ENCODE measurements at places on chromosomes 13 and 19. TPM values are rescaled to one million over a fixed set of nuclear protein-coding genes. Genes with fewer than 3 reads are reported as not detected.

IFI30 gene
- total RNA-seq, result 23.3 TPM

DNA sequence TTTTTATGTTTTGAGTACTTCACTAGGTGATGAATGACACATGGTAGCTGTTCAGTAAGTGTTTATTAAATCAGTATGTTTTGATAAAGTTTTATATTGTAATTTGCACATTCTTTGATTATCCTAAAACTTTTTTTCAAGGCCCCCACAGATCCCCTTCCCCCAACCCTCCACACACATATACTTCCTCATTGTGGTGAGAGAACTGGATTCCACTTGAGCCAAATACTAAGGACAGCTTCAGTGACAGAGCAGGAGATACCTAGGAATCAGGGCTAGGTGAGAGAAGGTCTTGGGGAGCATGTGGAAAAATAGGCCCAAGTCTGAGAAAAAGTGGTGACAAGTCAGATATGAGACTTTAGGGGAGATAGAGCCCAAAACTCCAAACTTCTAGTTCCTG is 174.6 kb downstream of the TDRD3 start:
- no peak for DNase-seq

BBC3 gene
- 3.9 TPM for total RNA-seq

- DNase-seq, result peak; percentile 81
These were observed 801 bp downstream of the KCTD12 start for GRCh38 chr13:76885203-76886004.

FREM2 gene
- not detected for total RNA-seq

OSCAR gene
- 0.33 TPM for total RNA-seq

MADCAM1 gene
- 0.22 TPM for total RNA-seq

IGLON5 gene
- not detected for total RNA-seq

- DNase-seq, result no peak
These were observed 6.3 kb upstream of the GRIN3B start for GRCh38 chr19:993831-994393.

GRCh38 chr19:13064092-13064489 is 38.6 kb downstream of the LYL1 start:
- peak; percentile 68 for DNase-seq

- no peak for DNase-seq
These were observed 38.1 kb upstream of the POSTN start for GRCh38 chr13:37636701-37637100.

GRCh38 chr13:96822895-96823294 is 171.4 kb downstream of the OXGR1 start:
- DNase-seq, result no peak

NBEA gene
- total RNA-seq, result 21.0 TPM

- no peak for DNase-seq
These were observed 6.3 kb upstream of the JUNB start for GRCh38 chr19:12784871-12785430.

VSTM2B gene
- total RNA-seq, result not detected

GRCh38 chr19:49475995-49476880 is 2.2 kb downstream of the FLT3LG start:
- DNase-seq, result no peak
